ENCODE measurements at places on chromosomes 2 and 18.

DNA sequence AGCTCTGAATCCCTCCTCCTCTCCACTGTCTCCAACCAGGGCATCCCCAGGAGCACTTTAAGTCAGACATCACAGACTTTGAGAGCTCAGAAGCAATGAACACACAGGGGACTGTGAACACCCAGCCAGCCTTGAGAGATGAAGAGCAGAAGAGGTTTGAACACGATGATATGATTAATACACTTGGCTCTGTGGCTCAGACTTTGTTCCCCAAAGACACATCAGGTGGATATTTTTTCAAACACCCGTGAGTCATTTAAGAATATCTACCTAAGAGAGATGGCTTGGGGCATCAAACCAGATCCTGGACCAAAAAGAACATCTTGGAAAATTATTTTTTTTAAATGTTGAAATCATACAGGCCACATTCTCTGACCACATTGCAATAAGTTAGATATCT, 134.9 kb upstream of the OTOS start:
- no peak for DNase-seq

GRCh38 chr2:116810645-116811044, 1003.8 kb upstream of the DDX18 start:
- no peak for DNase-seq

DNA sequence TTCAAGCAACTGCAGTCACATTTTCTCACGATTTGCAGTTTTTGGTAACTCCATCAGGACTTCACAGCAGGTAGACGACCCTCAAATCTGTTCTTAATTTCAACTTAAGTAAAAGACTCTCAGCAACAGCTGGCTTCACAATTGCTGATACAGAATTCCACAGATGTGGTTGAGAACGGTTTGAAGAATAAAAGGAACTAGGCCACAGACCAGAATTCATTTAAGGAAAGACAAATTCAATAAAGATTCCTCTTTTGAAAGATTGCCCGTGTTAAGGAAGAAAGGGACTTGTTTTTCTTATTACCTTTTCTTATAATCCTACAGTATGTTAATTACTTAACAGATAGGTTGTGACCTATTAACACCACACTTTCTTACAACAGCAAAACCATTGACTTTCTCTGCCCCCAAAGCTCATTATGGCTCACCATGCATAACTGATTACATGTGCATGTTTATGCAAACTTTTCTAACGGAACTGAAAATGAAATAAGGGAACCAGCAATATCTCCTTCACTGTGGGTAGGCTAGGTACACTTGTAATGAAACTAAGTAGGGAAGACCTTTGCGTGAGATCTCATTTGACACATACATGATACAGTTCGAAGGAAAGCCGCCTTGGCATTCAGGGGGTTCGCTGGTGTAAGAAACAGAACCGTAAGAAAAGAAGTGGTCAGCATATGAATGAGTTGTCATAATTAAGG, 4.7 kb upstream of the ZNF516 start:
- no peak for DNase-seq

GRCh38 chr18:50880119-50880465, 1.2 kb downstream of the ME2 start:
- no peak for DNase-seq

Measured in type B pancreatic cell (in vitro differentiated cells).